A549 treated with DMSO at 1 μM for 4 hours (cell line): ENCODE measurements at places on chromosomes 3 and 15. TPM values are rescaled to one million over a fixed set of nuclear protein-coding genes. Genes with fewer than 3 reads are reported as not detected.

CCDC54 gene
- total RNA-seq: not detected in 5 replicates

GOLGA8S gene
- total RNA-seq: 0.07 to 0.18 TPM (median 0.17 TPM) in 5 replicates

WHAMM gene
- total RNA-seq: 6.9 to 8.1 TPM (median 7.1 TPM) in 5 replicates

CHRNA3 gene
- total RNA-seq: 0.29 to 1.4 TPM (median 0.48 TPM) in 5 replicates
